ENCODE measurements at places on chromosomes 16 and 17.

- no peak for DNase-seq
Observed at GRCh38 chr17:38333635-38334295, 10.0 kb downstream of the GPR179 start.

- DNase-seq, result no peak
Observed at GRCh38 chr16:54750249-54750648, 180.4 kb upstream of the IRX5 start.

DNA sequence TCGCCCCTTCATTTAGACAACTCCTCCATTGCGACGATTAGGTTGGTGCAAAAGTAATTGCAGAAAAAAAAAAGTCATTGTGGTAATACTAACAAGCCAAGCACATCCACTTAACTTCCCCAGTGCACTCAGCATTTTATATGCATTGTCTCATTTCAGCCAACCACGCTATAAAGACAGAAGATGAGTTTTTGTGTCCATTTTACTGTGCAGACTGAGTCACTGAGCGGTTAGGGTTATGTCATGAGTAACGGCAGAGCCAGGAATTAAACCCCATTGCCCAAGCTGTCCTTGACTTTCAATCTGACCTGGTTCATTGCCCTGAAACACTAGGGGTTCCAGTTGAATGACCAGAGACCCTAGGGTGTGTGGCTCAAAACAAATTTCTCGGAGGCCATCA lies 218.7 kb downstream of the XYLT1 start:
- no peak for DNase-seq

DNA sequence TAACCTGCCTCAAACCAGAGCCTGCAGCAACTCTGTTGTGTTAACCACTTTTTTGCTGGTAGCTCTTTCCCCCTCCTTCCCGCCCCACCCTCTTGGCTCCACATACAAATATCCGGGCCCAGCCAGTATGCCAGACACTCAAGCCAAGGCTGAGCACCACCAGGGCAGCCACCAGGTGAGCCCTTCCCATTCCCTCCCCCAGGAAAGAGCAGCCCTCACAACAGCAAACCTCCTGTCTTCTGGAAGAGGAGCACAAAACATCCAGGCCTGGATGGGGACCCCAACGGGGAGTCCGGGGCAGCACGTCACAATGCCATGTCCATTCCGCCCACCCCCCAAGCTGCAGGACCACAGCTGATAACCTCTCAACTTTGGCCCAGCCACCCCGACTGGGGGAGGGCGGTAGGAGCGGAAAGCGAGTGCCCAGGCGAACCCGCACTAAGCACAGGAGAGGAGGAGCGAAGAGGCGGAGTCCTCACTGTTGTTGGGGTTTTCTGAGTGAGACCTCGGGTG lies 757 bp downstream of the ORMDL3 start:
- no peak for DNase-seq

GRCh38 chr16:57283214-57283958 lies 1.1 kb downstream of the PLLP start:
- no peak for DNase-seq

DNA sequence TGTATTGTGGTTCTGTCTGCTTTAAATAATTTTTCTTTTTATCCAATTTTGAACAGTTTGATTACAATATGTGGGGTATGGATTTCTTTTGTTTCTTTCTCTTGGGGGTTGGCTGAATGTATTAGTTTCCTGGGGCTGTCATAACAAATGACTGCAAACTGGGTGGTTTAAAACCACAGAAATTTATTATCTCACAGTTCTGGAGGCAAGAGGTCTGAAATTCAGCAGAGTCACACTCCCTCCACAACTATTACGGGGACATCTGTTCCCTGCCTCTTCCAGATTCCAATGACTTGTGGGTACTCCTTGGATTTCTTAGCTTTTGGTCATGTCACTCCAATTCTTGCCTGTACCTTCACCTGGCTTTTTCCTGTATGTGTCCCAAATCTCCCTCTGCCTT lies 23.7 kb downstream of the COX11 start:
- DNase-seq, result no peak

DNA sequence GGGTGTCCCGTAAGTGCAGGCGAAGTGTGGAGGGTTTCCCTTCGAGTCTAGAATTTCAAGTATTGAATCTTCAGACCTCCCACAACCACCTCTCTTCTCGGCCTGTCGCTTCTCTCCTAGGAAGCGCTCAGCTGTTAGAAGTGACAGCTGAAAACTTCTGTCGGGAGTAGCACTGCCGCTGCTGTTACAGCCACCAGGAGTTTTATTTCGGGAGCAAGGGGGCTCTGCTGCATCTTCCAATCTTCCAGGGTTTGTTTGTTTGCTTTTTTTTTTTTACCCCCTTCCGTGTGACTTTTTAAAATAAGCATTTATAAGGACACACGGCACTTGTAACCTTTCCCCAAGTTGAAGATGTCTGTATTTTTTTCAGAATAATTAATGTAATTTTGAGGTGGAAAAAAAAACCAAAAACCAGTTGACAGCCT lies 767 bp downstream of the RPS6KB1 start:
- DNase-seq, result no peak

DNA sequence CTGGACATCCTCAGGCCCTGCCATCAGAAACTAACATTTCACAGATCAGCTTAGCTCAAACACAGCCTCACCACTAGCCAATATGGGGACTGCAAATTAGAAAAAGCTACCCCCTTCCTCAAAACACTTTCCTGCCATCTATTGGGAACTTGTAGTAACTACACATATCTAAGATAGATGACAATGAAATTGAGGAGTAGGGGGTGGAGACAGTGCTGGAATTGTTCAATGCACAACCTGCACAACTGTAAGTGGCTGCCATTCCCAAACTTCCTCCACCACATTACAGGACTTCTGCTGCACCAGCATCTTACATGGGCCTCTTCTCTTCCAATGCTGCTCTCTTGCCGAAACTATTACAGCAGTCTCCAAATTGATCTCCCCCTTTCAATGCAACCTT lies 21.9 kb downstream of the AIPL1 start:
- no peak for DNase-seq

DNA sequence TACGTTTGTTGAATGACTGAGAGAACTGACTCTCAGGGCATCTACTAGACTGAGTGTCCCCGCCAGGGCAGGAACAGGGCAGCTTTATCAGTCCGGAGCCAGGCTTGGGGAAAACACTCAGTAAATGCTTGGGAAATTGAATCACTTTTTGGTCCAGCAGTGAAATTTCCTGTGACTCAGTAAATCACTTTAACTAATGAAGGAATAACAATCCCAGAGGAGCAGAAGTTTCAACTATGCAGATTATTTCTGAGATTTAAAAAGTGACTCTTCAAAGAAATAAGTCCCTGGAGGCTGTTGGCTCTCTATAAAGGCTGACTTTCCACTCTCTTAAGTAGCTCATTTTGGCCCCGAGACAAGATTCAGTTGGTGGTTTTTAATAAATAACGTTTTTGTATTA lies 101.8 kb downstream of the FOXL1 start:
- no peak for DNase-seq

DNA sequence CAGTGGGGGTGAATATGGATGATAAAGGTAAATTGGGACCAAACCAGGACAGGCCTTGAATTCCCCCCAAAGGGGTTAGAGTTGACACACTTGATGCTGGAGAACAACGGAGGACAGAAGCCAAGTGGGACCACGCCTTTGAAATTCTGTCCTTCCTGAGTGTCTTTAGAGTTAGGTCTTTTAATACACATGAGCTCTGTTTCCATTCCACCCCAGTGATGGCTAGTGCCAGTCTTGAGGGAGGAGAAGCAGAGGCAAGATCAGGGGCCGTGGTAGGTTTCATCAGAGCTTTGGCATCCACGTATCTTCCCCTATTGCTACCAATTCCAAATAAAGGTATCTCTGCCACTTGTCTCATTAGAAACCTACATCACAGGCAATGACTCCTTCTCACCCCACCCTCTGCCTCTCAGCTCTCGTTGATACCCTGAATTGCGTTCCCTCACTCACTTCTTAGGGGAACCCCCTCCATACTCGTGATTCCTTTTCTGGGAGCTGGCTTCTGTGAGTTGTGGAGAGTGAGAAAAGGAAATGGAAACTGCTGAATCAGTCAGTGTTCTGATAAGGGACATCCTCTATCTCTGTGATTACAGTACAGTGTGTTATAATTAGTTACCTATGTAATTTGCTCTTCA lies 2.4 kb upstream of the CCL3L1 start:
- no peak for DNase-seq

DNA sequence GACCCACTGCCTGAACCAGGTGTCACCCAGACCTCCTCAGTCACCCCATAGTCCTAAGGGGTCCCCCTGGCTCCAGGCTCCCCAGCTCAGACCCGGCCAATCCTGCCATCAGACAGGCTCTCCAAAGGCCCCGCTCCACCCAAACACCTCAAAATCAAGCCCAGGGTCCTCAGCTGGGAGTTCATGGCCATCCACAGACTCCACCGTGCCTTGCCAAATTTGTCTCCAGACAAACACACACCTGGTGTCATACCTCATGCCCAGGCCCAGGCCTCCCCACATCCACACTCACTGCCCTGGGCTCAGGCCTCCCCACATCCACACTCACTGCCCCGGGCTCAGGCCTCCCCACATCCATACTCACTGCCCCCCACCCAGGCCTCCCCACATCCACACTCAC lies 12.5 kb downstream of the RPH3AL start:
- DNase-seq, result no peak

Measured in GM12864 (cell line).